ENCODE measurements at places on chromosomes 1 and 21. TPM values are rescaled to one million over a fixed set of nuclear protein-coding genes. Genes with fewer than 3 reads are reported as not detected.

Gene MCM3AP
- 71.2 TPM for total RNA-seq

Gene DUSP12
- total RNA-seq: 37.6 TPM

Gene FMO4
- 13.1 TPM for total RNA-seq

Gene TTC22
- total RNA-seq: under 0.01 TPM

Gene EPHA10
- not detected for total RNA-seq

Gene SLC22A15
- 9.3 TPM for total RNA-seq

Gene KCNJ9
- not detected for total RNA-seq

Gene SNX7
- 52.0 TPM for total RNA-seq

Gene S100A7A
- total RNA-seq: not detected
